CD4-positive, alpha-beta T cell treated with Interleukin-12 subunit alpha and Interleukin-12 subunit beta, for 1 hour (primary cell): ENCODE measurements at places on chromosomes 2 and 18.

GRCh38 chr18:45755934-45756333 lies 32.0 kb downstream of the SLC14A1 start:
- DNase-seq = no peak

DNA sequence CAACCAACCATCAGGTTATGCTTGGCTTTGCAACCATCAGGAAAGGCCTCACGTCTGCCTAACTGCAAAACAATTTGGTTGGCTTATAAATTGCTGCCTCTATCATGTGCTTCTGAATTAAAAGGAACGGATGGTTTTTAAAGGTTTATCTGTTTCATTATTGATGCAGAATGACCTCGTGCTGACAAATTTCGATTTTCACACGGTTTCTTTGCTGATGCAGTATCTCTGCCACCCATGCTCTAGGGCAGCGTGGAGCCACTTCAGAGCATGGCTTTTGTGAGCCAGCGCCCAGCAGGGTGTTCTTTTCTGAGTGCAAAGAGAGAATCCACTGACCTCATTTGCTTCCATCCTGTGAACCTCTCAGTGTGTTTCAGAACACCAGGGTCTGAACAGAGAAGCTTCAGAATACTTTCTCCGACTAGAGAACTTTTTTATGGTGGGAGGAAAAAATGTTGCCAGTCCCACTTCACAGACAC lies 143.1 kb upstream of the L3MBTL4 start:
- DNase-seq = no peak

DNA sequence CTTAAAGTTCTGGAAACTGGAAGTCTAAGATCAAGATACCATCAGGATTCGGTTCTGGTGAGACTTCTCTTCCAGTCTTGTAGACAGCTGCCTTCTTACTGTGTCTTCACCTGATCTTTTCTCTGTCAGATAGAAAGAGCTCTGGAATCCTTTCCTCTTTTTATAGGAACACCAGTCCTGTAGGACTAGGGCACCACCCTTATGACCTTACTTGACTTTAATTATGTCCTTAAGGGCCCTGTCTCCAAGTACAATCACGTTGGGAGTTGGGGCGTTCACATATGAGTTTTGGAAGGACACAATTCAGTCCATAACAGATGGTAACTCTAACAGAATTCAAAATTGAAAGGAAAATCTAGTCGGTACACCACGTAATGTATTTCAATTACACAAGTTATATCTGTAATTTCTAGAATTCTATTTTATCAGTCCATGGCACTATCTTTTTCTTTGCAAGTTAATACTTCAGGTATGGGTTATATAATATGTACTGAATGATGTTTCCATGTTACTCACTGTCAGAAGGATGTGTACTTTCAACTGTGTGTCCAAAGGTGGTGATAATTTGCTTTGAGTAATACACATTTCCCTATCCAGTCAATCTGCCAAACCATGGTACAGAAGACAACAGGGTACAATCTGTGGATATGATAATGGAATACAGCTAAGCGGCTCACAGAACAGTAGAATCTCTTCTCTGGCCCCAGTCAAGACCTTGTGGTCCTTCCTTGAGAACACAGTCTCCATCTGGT lies 1.2 kb upstream of the SCYGR5 start:
- no peak for DNase-seq

DNA sequence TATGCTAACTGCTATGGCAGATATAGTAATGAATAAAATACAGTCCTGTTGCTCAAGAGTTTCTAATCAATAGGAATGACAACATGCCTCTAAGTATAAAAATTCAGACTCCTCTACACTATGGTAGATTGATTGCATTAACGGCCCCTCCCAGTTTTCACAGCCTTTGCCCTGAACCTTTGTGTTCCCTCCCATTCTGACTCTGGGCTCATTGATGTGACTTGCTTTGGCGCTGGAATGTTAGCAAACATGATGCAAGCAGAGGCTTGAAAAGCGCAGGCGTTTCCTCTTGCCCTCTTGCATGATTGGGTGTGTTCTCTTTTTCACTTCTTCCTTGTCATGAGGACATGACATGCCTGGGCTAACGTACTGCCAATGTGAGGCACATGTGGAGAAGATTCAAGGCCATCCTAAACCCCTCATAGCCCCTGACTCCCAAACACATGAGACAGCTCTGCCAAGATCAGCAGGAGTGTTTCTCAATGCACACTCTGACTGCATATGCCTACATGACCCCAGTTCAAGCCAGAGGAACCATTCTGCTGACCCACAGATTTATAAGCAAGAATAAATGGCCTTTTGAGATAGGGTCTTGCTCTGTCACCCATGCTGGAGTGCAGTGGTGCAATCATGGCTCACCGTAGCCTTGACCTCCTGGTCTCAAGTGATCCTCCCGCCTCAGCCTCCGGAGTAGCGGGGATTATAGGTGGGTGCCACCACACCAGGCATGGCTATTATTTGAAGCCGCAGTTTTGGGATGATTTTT lies 49.7 kb upstream of the CD28 start:
- DNase-seq = no peak

DNA sequence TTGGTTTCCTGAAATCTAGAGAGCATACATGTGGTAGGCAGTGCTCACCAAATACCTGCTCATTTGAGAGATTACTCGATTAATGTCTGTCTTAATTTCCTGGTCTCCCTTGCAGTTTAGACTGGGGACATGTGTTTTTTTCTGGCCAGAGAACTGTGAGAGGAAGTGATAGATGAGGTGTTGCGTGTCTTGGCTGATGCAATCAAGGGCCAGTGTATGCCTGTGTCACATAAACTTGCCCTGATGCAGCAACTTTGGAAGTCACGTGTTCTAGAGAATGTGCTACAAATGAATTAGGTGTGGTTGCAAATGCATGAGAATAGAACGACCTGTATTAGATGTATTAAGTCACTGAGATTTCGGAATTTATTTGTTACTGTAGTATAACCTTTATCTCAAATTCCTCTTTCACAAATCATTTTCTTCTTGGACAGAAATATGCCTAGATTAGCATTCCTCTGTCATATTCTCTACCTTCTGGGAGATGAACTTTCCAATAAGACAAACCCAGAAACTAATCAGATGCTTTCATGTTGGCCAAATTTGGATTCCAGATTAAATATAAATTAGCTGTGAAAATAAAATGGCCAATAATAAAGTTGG lies 9.9 kb upstream of the IL1A start:
- peak; percentile 38 for DNase-seq

- DNase-seq = no peak
Observed at GRCh38 chr2:48943436-48943835, 187.9 kb upstream of the LHCGR start.

- no peak for DNase-seq
Observed at GRCh38 chr2:30509716-30510115, 62.7 kb downstream of the LCLAT1 start.

- no peak for DNase-seq
Observed at GRCh38 chr2:220373878-220374277, 746.4 kb downstream of the SLC4A3 start.

GRCh38 chr18:11724781-11725180 lies 35.7 kb downstream of the GNAL start:
- DNase-seq = no peak

DNA sequence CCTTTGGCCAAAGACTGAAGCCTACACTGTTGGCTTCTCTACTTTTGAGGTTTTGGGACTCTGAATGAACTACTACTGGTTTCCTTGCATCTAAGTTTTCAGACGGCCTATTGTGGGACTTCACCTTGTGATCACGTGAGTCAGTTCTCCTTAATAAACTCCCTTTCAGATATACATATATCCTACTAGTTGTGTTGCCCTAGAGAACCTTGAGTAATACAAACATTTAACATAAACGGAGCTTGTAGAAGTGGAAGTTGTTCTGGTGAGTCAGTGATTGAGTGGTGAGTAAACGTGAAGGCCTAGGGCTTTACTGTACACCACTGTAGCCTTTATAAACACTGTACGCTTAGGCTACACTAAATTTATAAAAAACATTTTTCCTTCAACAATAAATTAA lies 107.2 kb upstream of the CDH2 start:
- no peak for DNase-seq

DNA sequence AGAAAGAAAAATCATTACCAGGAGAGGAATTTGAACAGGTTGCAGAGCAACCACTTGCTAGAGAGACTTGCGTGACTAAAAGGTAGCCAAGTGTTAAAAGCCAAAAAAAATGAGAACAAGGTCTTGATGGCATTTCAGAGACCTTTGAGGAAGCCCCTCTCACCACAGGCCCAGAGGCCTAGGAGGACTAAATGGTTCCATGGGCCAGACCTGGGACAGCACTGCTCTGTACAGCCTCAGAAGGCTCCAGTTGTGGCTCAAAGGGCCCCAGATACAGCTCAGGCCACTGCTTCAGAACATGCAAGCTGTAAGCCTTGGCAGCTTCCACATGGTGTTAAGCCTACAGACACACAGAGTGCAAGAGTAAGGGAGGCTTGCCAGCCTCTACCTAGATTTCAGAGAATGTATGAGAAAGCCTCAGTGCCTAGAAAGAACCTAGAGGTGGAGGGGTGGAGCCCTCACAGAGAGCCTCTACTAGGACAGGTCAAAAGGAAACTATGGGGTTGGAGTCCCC lies 15.3 kb downstream of the CNDP1 start:
- no peak for DNase-seq

DNA sequence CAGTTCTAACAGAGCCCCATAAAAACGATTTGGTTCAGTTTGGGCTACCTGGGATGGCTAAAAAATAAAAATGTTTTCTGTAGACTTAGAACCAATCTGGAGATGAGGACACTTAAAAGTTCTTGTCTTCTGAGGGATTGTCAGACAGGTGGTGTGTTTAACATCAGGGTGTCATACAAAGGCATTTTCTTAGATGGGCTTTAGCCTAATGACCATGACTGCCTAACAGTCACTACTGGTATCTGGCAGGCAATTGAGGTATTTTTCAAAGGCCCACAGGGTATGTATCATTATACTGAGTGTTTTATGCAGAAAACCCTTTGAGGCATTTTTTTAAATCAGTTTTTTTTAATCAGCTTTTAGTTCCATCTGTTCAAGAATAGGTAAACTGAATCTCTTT lies 341.4 kb downstream of the PARD3B start:
- DNase-seq = no peak

DNA sequence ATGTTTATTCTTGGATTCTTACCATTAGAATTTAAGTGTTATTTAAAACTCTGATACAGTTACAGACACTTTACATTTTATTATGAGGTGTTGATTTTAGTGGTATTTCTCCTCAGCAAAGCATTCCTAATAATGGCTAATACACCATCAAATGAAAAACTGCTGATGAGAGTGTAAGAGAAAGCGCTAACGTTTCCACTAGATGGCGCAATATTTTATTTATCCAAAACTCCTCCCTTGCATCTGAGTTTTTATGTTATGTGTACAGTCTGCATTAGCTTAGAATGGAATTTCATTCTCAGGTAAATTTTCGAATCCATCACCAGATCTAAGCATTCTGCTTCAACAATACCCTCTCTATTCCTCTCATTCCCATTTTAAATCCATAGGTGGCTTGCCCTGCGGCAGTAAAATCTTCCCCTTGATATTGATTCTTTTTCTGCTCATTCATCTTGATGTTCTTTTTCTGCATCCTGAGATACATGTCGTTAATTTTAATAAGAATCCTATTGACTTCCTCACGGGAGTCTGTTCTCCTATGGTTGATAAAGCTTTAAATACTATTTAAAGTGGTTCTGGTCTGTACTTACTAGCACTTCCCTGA lies 53.9 kb downstream of the PRKRA start:
- DNase-seq = peak; percentile 57

GRCh38 chr2:239150125-239151011 lies 250.5 kb downstream of the HDAC4 start:
- DNase-seq = peak; percentile 40

DNA sequence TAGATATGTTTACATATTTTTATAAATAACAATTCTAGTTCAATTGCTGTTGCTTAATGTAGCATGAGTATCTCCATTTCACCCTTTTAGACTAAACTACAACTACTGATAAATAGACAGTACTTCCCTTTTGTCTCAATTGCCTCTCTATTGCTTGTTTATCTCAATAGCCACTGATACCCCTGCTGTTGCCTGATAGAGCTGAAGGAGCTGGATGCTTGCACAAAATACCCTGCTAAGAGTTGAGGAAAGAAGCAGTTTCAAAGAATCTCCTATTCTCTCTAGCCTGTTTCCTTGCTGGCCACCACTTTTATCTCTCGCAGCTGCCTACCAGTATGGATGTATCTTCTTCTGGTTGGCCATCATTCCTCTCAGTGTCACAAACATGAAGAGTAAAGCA lies 16.9 kb upstream of the ZNF804A start:
- DNase-seq = no peak

- no peak for DNase-seq
Observed at GRCh38 chr2:201366146-201366545, 9.0 kb upstream of the FLACC1 start.

DNA sequence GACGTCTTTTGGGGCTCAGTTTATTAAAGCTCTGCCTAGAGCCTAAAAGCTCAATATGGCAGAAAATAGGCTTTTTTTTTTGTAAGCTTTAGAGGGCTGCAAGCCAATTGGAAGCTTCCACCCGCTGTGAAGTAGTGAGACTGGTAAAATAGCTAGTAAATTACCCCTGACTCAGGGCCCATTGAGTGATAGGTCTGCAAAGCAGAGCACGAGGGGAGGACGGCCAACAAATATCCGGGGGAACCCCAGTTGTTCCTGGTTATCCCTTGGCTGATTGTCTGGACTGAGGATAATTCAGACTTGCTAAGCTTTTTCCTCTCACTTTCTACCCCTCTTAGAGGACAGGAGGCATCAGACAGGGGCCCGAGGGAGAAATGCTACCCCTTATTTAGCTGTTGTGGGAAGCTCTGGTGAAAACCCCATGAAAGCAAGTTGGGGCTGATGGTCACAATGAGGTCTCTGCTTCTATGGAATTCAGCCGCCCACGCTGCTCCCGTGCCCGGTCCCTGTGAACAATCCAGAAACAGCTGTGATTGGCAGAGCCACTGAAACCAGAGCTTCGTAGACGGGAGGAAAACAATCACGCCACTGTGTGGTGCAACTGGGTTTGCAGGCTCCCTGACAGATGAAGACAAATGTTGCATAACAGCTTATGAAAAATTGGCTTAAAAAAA lies 141.9 kb upstream of the LGALSL start:
- DNase-seq = no peak

DNA sequence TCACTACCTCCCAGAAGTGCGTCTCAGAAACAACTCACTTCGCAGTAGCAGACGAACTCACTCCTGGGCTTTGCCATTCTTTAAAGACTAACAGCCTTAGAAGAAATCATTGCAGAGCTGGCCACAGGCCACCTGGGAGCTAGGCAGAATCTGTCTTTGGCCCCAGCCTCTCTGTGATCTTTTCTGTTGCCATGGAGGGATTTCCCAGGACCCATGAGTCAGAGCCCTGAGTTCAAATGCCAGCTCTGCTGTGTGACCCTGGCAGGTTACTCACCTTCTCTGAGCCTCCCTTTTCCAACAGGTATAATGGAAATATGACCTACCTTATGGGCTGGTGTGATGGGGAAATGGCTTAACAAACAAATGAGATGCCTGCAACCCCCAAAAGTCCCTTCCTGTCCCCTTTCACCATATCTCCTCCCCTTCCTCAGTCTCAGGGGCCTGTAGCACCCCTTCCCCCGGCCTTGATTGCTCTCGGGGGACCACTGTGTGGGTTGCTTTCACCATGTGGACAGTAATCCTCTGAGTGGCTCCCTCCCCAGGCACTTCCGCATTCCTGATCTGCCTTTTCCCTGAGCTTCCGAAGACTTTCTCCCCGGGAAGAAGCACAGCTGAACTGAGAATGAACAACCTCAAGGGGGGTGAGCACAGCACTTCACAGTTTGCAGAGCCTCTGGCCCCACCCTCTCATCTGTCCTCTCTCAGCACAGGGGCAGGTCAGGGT lies 34.0 kb upstream of the SLC66A3 start:
- DNase-seq = no peak
